ENCODE measurements at places on chromosomes 12 and 14.

- no peak for DNase-seq
Observed at GRCh38 chr12:46224386-46224785, 44.5 kb downstream of the SLC38A1 start.

DNA sequence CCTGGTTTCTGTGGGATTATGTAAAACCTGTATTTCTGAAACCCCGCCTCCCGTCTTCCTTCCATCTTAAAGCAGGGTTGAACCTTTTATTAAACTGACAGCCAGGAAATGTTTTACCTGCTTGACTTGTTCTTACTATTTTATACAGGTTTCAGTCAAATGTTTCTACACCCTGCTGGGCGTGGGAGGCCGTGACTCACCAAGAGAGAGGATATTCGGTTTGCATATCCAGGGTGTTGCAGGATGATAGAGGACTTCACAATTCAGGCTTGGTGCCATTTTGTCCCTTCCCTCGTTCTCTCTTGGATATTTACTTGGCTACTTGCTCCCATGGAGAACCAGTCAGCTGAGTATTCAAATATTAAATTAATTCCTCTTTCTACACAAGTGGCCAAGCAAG, 69.7 kb downstream of the ARF6 start:
- no peak for DNase-seq

DNA sequence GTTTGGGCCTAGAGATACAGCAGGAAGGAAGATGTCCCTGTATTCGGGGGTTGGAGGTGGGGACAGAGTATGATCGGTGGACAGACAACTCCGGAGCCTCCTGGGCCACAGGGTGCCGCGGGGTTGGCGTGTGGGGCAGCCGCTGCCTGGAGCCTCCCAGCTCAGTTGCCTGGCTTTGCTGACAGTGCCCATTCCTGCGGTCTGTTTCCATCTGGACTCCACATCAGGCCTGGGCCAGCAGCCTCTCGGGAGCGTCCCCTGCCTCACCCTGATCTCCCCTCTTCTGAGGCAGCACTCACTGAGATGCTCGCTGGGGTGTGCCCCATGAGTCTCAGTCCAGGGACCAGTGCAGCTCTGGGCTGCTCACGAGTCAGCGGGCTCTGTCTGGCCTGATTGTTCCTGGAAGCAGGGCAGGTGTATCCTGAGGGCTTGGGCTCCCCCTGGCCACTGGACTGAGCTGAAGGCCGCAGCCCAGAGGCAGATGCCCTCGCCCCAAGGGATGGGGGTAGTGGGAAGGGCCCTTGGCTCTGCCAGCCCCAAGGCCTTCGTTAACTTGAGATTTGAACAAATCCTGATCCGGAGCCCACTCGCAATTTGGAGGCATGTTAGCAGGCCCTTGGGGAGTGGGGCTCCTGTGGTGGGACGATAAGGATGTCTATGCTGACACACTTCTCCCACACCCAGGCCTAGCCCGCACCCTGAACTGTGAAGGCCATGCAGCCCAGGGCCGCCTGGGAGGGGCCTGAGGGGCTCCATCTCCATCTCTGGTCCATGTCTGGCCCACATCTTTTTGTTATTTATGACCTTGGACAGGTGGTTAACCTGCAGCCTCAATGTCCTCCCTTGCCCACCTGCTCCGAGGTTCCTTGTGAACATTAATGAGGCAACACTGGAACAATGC, 7.5 kb downstream of the HIP1R start:
- no peak for DNase-seq

- peak; percentile 7 for DNase-seq
Observed at GRCh38 chr12:102885043-102885932, 31.8 kb downstream of the PAH start.

GRCh38 chr12:82971584-82971983, 284.9 kb downstream of the TMTC2 start:
- DNase-seq = no peak

DNA sequence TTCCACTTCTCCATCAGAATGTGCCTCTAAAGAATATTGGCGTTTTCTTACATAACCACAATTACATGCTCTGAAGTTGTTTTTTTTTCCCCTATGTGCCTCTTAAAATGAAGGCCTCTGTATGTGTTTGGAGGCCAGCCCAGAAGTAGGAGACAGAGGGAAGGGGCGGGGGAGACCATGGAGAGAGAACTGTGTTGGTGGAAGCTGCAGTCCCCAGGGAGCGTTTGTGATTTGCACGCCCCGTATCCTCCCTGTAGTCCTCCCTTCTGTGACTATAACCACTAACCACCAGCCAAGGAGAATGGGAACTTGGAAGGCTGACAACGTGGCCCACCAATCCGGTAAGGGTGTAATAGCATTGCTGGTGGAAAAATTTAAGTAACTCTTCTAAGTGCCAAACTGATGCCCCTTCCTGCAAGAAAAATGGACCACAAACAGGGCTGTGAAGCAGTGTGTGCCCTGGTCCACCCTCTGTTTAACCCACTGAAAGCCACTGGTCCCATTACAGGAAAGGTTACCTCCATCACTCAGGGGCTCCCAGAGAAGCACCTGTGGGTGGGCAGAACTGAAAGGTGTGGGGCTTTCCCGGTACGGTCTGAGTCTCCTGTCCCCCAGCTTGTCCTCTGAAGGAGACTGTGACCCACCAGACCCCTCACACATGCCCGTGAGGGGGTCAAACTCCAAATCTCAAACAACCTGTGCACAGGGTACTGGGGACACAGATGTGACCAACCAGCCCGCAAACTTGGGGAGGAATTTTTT, 36.8 kb downstream of the CCDC88C start:
- no peak for DNase-seq

DNA sequence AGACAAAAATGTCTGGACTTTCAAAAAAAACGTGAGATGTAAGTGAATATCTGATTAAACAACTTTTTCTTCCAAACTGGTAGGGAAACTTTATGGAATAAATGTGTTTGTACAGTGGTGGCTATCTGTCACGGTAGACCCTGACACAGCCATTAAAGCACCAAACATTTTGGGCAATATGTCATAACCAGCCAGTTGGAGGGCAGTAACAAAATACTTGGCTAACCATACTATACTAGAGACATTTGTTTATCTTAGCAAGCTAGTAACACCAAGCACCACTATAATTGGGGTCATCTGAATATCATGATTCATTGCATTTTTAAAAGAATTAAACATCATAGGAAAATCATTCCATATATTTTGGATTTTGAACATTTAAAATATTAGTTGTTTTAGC, 6.0 kb upstream of the MYF6 start:
- DNase-seq = no peak

DNA sequence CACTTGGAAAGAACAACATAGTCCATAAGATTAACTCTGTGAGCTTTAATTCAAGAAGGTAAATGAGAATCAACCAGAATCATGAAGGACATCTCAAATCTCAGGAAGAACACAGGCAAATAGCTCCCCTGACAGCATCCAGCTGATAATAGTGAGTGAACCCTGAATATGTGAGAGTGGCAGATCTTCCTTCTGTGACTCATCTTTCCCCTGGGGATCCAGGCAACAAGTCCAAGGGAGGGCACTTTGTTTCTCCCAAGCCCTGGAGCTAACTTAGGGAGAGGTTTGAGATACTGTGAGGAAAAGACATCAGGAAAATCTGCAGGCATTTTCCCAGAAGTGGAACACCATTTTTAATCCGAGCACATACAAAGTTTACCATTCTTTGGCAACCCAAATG, 763.9 kb upstream of the MGAT4C start:
- no peak for DNase-seq

GRCh38 chr14:102833991-102834390, 56.7 kb downstream of the TRAF3 start:
- DNase-seq = no peak

DNA sequence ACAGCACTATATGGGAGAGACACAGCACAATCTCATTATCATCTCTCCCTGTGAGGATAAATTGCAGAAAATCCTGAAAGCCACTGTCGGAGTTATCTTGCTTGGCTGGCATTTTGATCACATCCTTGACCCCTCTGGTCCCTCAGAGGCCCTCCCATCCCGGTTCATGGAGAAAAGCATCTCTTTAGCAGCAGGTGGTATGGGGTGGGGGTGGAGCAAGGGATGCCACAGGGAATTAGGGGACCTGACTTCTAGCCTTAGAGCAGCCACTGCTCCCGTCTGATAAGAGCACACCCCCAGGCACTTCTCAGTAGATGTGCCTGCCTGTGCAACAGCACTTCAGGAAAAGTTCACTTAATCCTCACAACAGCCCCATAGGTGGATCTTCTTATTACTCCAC, 38.6 kb downstream of the GRIN2B start:
- peak; percentile 47 for DNase-seq

GRCh38 chr14:70947739-70948138, 40.5 kb downstream of the PCNX1 start:
- DNase-seq = no peak

DNA sequence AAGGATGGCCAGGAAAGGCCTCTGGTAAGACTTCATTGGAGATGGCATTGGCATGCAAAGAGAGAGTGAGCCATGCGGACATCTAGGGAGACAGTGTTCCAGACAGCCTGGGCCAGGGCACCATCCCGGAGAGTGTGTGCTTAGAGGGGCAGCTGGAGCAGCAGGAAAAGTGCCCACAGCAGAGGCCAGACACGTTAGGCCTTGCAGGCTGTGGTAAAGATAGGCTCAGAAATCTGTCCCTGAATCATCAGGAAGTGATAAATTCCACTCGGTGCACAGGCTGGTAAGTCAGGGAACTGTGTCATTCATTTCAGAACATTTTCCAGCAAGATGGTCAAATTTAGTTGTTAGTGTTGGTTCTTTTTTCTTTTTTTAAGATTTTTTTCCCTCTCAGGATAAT, 8.8 kb downstream of the GALNT16 start:
- DNase-seq = no peak

- no peak for DNase-seq
Observed at GRCh38 chr12:91741932-91742331, 403.7 kb downstream of the BTG1 start.

- no peak for DNase-seq
Observed at GRCh38 chr14:88129306-88130056, 124.5 kb downstream of the GPR65 start.

- no peak for DNase-seq
Observed at GRCh38 chr12:26800858-26801257, 32.1 kb downstream of the ITPR2 start.

- DNase-seq = no peak
Observed at GRCh38 chr12:125402874-125403789, 337.9 kb downstream of the AACS start.

DNA sequence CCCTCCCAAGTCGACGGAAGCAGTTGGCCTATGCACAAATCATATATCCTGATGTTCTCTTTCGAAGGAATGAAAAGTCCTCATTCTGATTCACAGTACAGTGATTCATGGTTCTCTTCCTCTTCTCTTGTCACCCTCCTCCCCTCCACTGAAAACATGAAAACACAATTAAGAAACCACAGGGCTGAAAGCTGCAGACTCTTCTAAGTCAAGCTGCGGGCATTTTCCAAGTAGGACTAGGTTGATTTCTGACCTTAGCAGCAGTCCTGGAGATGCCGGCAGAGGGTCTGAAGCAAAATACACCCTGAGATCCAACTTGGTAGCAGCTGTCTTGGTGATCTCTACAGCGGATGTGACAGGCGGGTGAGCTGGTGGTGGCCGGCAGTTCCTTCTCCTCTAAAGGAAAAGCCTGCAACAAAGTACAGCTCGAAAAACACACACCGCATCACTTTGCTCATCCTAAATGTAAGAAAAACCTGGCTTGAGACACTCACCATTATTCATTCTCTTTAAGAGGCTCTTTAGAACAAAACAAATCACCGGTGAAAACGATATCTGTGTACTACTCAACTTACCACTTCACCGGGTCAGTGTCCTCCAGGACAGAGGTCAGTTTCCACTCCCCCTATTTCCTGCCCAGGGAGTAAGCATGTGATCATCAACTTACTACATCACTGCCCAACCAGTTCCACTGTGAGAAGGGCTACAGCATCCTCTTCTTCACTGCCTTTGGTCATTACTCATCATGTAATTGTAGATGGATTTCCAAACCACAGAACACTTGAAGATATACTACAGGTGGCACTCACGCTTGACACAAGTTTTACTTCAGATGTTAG, 6.0 kb downstream of the TMCC3 start:
- DNase-seq = no peak

DNA sequence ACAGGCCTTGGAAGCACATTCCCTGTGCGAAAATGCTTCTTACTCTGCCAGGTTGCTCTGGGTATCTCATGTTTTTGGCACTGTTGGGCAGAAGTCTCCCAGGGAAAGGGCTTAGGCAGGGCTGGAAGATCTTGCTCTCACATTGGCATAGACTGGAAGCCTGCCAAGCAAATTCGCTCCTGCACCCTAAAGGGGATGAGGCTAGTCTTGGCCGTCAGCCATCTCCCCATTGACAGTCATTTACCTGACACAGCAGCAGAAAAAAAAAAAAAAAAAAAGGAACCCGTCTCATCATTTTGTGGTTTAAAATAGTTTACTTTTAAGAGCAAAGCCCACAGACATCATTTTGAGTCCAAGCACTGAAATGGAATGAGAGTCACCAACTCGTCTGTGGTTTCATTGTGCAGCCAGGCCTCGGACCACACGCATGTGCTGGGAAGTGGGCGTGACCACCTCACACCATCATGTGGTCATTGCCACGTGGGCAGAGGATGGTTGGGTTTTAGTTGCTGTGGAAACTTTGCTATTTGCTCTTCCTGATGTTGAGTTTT, 84.8 kb downstream of the NRXN3 start:
- DNase-seq = no peak

DNA sequence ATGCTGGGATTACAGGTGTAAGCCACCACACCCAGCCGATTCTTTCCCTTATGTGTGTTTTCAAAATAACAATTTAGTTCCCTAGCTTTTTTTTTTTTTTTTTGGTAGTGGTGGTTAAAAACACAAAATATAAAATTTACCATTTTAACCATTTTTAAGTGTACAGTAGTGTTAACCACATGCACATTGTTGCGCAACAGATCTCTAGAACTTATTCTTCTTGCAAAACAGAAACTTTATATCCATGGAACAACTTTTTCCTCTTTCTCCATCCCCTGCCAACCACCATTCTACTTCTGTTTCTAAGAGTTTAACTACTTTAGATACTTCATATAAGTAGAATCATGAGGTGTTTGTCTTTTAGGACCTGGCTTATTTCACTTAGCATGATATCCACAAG, 1.1 kb upstream of the NDUFA12 start:
- no peak for DNase-seq

DNA sequence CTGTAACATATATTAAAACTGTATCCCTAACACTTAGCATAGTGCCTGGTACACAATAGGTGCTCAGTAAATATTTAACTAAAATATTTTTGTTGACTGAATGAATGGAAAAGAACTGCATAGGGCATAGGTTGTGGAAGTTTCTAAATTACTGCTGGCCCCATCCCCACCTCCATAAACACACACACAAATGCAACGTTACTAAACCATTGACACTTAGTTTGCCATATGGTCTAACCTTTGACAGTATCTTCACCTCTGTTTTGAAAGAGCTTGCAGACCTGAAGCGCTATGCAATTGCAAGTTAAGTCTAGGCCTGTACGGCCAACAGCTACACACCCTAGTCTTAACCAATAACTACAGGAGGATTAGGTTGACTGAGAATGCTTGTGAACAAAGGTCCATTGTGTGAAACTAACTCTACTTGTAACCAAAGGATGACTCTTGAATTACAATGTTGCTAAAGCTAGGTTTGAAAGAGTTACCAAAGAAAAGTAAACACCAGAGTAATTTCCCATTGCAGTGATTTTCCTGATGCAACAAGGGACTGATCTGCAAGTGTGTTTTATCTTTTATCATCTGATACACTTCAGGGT, 924 bp upstream of the MANSC1 start:
- peak; percentile 80 for DNase-seq

GRCh38 chr12:76035045-76035444, 3.5 kb upstream of the PHLDA1 start:
- no peak for DNase-seq
